Stimulated activated CD8-positive, alpha-beta memory T cell treated with anti-CD3 and anti-CD28 coated beads, Interleukin-15, amount 100 ng/mL, for 1 hour (primary cell): ENCODE measurements at places on chromosomes 13 and 19.

DNA sequence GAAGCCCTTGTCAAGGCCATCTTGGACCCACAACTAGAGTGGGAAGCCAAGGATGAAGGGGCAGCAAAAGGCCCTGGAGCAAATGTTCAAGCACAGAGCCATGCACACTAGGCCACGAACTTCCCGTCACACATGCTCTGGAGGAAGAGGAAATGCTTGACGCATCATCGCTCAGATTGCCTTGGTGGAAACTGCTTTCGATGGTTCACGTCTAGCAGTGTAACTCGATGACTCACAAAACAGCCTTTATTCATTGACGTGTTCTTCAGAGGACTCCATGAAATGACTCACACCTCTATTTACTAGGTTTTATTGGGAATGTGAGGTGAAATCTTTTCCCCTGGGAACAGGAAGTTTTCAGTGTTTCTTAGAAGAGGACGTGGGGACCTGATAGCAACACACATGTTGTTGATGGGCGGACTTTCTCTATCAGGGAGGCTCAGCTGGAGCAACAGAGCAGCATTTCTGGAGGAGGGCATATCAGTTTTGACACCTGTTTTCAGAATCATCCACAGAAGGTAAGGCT lies 79.8 kb upstream of the FLT1 start:
- DNase-seq, result no peak

DNA sequence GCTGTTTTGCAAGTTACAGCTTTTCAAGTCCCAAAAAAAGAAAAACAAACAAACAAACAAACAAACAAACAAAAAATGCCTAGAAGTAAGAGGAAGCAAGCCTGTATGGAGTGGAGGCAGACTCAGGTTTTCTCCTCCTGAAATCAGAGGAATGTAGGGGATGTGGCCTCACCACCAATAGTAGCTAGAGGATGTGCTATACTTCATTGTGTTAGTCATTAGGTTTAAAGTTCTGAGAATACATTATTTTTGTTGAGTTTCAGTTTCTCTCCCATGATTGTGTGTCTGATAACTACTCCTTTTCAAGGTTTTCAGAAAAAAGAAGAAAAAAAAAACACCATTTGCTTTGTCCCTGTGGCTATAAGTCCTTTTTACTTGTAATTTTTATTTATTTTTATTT lies 524.5 kb downstream of the GPC6 start:
- DNase-seq, result no peak

DNA sequence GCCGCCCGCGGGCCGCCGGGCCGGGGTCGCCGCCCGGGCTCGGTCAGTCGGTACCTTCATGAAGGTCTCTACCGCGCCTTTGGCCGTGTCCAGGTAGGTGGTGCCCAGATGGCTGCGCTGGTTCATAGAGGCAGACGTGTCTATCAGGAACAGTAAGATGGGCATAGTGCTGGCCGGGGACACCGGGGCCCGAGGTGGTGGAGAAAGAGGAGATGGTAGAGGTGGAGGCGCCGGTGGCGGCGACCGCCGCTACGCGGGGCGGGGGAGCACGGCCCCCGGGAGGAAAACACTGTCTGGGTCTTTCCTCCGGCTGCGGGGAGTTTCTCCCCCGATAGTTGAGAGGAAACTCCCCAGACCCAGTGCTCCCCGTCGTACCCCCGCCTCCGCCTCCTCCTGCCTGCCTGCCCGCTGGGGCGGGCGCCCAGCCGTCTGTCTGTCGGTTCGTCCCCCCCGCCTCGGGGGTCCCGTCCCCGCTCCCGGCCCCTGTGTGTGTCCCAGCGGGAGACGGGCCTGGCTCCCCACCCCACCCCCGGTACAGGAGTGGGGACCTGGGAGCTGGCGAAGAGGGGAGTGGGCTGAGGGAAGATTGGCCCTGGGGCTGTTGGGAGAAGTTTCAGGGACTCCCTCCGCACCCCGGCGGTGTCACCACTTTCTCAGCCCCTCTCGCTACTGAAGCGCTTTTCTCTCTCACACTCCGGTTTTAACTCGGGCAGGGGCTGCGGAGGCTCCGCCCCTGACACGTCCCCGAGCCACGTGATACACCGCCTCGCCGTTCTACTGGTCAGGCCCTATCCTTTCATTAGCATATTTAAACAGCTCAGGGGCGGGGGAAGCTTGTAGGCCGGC lies at the start of gene INTS6:
INTS6 (minus strand) TSS at position 676 of the 846 bp plus-strand sequence; CDS start at position 165, 511 bp downstream.
- DNase-seq, result peak; percentile 95

DNA sequence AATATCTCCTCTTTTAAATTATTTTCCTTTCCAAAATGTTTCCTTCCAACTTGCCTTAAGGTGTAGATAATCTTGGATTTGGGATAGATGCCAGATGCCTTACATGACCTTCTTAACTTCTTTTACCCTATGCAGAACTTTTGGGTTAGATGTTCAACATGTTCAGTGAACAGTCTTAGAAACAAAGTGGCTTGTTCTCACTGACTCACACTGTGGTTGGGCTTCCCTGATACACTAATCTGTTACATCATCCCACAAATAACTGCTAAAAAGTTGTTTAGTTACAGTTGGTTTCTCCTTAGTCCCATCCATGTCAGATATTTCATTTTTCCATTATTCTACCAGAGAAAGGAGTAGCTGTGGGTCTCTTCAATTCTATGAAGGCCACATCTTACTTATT lies 2638.2 kb downstream of the PCDH9 start:
- no peak for DNase-seq

DNA sequence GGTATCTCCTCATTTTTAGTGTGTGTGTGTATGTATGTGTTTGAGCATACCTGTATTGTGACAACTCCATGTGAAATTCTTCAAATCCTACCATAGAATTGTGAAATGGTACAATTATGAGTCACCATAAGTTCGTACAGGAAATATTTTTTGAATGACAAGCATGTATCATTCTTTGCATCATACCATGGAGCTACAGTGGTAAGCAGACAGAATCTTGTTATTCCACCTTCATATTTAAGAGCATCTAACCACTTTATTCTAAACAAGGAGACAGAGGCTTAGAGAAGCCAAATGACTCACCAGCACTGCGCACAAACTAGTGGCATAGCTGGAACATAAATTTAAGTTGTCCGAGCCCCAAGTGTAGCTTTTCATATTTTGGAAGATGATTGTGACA lies 4.5 kb upstream of the EPSTI1 start:
- no peak for DNase-seq

GRCh38 chr19:12260861-12261260 lies 33.8 kb downstream of the ZNF44 start:
- no peak for DNase-seq

GRCh38 chr19:38831142-38831605 lies 420 bp downstream of the ECH1 start:
- no peak for DNase-seq

- no peak for DNase-seq
Observed at GRCh38 chr13:89852570-89852969, 1494.9 kb upstream of the MIR17HG start.

DNA sequence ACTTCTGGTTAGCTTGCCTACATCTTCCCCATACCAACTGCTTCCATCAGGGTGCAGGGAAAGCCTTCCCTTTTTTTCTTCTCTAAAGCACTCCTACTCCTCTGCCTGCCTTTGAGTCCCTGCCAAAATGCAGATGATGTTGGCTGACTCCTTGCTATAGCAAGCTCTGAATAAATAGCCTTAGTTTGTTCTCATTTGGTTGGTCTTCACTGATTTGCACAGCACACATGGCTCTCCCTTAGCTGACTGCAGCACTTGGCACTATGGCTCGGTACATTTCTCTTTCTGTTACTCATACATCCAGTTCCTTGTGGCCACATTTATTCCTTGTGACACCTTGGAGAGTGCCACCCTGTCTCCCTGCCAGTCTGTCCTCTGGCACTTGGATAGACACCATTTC lies 249.8 kb downstream of the DCLK1 start:
- DNase-seq, result no peak

DNA sequence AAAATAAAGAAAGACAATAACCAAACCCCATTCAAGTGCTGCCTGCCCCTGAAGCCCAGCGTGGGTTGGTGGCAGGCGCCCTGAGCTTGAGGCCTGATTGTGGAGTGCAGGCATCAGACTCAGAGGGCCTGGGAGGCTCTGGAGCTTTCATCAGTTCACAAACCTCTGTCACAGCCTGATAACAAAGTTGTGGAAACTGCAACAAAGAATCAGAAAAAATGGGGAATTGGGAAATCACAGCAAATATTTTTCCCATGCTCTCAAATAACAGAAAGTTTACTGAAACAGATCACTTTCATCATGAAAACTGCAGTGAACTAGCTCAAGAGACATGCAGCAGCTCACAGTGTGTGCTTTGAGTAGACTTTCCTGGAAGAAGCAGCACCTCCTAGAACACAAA lies 793.6 kb downstream of the UQCRFS1 start:
- DNase-seq, result no peak

GRCh38 chr13:32147976-32148375 lies 116.4 kb downstream of the FRY start:
- DNase-seq, result no peak

DNA sequence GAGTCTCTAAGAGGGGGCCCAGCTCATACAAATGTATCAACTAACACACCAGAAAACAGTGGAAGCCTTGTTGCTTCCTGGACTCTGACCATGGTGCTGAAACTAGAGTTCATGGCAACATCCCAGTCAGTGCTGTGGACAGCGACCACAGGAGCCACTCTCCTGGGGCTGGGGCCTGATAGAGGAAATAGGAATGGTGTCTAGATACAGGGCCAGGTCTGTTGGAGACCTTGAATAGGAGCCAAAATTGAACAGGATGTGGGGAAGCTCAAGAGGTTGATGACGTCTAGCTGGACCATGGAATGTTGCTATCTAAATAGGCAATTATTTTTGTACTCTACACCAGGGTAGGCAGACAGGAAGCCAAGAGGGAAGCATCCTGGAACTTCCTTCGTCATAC lies 21.7 kb downstream of the LILRB4 start:
- DNase-seq, result no peak

DNA sequence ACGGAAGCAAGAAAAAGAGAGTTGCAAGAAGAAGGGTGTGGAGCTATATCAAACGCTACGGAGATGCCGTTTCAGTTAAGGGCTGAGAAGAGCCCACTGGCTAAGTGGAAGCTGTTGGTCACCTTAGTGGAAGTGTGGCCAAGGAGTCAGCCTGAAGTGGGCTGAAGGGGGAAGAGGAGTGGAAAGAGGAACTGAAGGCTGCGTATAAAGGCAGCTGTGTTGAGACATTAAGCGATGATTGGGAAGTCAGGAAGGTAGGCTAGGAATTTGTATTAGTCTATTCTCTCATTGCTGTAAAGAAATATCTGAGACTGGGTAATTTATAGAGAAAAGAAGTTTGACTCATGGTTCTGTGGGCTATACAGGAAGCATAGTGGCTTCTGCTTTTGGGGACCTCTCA lies 14.1 kb upstream of the FRY start:
- DNase-seq, result no peak

GRCh38 chr13:107864543-107865317 lies 350.6 kb downstream of the LIG4 start:
- no peak for DNase-seq

DNA sequence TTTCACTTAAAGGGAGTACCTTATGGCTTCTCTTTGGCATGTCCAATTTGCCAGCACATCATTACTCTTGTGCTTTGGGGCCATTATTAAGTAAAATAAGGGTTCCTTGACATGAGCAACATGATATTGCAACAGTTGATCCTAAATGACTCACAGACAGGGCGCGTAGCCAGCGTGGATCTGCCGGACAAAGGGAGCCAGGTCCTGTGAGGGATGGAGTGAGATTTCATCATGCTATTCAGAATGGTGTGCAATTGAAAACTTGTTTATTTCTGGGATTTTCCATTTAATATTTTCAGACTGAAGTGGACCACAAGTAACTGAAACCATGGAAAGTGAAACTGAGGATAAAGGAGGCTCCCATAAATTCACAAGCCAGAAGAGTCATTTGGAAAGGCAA lies 48.6 kb upstream of the WASF3 start:
- DNase-seq, result no peak

DNA sequence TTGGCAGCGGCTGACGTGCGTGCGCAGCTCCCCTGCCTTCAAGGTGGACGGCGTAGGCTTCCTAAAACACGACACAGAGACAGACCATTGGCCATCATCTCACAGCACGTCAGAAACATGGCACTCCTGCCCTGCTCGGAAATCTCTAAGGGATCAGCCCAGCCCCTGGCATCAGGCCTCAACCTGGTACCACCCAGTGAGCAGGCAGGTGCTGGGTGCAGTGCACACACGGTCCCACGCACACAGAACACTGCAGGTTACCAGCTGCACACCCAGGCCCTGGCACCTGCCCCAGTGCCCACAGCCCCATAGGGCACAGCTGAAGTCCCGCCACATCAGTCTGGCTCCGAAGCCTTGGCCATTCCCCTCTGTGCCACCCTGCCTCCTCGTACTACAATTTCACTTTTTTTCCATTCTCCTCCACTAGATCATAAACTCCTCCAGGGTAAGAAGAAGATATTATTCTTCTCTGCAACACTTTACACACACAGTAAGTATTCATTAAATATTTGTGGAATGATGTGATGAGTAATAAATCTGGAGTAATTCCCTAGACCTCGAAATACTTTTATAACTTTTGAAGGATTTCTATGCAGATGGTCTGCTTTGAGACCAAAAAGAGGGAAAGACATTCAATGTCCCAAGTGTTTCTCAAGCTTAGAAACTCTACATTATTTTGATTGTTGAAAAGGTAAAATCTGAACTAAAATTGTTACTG lies 156.4 kb downstream of the COL4A1 start:
- no peak for DNase-seq

GRCh38 chr19:20077791-20078463 lies at the start of gene ZNF90:
Gene ZNF90 (plus strand): TSS chr19:20078000. CDS start chr19:20078133, 133 bp downstream.
- peak; percentile 72 for DNase-seq

GRCh38 chr13:39407786-39408185 lies 195.2 kb downstream of the LHFPL6 start:
- DNase-seq, result no peak

DNA sequence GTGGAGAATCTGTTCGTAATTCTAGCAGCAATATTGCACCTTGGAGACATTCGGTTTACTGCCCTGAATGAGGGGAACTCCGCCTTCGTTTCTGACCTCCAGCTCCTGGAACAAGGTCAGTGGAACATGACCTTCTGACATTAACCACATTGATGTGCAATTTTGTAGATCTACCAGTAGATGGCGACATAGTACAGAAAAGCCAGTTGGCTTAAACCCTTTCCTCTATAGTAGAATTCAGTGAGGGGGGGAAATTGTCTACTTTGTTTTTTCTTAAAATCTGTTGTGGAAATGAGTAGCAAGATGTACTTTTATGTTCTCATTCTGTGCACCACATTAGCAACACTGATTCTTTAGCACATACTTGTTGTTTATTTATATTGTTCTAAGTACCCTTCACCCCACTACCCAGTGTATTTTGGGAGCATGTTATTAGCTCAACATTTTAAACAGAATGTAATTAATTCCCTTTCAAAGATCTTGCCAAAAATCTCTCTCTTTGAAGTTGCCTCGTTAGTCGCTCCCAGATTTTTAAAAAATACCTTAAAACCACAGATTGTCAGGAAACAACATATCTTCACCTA lies 332.2 kb downstream of the MYO16 start:
- DNase-seq, result no peak

DNA sequence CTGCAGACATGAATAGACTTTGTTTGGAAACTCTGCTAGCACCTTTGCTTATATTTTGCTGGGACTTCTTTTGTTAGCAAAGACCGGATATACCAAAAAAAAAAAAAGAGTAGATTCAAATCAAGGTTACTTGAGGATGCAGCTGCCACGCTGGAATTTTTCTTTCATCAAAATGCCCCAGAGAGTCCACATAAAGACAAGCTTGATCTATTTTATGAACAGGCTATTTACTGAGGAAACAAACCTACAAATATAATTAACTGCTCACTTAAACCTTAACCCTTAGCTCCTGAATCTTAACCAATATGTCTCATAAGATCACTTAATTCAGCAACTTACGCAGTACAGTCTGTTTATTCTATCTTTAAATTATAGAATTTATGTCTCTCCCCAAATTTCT lies 27.1 kb upstream of the DOCK9 start:
- no peak for DNase-seq

GRCh38 chr13:66835040-66835628 lies 395.0 kb downstream of the PCDH9 start:
- DNase-seq, result no peak
